Germinal center (tissue), 1 donor: ENCODE measurements at places on chromosomes 5 and 9.

DNA sequence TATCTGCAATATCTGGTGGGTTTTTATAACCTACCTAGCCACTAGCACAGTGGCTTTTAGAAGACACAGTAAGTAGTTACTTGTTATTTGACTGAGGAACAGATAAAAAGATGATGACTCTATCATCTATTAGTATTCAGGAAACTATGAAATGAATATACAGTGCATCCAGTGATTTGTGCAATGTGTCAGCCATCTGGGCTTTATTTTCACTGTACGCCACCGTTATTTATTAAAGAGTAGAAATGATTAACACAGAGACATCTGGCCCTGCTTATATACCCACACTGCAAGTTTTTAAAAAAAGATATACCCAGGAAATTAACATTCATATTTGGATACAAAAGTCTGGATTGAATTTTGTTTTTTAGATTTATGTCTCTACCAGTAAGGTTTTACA, 408.4 kb downstream of the PDE4D start:
- DNase-seq: no peak

DNA sequence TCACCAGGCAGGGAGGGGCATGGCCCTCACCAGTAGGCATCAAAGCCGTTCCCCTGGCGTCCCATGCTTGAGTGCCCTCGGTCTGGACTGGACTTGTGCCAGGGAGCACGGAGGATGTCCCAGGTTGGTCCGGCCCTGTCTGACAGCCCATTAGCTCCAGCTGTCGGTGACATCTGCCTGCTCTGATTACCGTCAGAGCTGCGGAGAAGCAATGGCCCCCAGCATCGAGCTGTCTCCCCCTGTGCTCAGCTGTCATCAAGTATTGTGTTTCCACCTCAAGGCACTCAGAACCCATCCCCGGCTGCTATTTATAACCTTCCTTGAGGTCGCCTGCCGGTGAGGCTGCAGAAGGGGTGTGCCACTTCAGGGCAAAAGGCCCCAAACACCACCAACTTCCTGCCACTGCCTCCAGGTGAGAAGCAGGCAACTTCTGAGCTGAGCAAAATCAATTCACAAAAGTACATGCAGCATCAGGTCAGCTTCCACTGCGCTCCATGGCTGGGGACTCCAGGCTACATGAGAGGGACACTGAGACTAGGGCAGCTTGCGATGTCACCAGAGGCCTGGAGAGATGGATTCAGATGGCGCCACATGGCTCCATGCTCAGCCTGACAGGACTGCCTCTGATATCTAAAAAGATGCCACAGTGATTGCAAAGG, 142.7 kb downstream of the C5orf15 start:
- DNase-seq: peak; percentile 32

- DNase-seq: no peak
Observed at GRCh38 chr9:93054758-93055704, 3.5 kb upstream of the SUSD3 start.

- DNase-seq: no peak
Observed at GRCh38 chr5:107532169-107532878, 138.4 kb downstream of the EFNA5 start.

GRCh38 chr9:101400120-101400519, 1.5 kb downstream of the ZNF189 start:
- no peak for DNase-seq

- DNase-seq: no peak
Observed at GRCh38 chr9:26675035-26675434, 217.6 kb downstream of the CAAP1 start.
